ENCODE measurements at places on chromosomes 2 and 18.

- DNase-seq: no peak
Observed at GRCh38 chr2:13676269-13676668, 956.2 kb upstream of the LRATD1 start.

GRCh38 chr18:50895350-50896045 lies 16.6 kb downstream of the ME2 start:
- no peak for DNase-seq

DNA sequence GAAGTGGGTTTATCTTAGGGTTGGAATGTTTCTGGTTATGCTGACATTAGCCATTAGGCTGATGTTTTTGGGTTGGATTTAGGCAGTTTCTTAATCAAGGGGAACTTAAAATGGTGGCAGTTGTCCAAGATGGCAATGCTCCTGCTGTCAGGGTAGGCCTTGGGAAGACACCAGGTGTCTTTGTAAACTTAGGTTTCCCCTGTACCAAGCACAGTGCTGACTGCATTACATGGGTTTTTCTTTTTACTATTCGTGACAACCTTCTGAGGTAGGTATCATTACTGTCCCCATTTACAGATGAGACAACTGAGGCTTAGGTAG lies 528 bp upstream of the ATG16L1 start:
- DNase-seq: no peak

GRCh38 chr2:64937687-64938491 lies 51.3 kb upstream of the SLC1A4 start:
- DNase-seq: no peak

DNA sequence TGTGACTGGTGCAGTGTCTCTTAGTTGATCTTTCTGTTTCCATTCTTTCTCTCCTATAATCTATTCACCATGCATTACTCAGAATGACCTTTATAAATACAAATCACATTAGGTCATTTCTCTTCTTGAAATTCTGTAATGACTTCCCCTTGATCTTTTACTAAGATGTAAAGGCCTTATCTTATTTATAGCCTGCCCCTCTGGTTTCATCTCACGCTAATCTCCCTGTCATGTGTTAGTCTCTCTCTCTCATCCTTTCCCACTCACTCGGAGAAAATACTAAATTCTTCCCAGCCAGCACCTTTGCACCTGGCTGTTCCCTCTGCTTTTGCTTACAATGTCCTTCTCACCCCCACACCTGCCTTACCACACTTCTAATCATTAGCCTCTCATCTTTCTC lies 530.8 kb downstream of the ADCYAP1 start:
- no peak for DNase-seq

- DNase-seq: no peak
Observed at GRCh38 chr2:150133623-150134022, 353.8 kb downstream of the RND3 start.

Data from stimulated activated CD8-positive, alpha-beta memory T cell treated with anti-CD3 and anti-CD28 coated beads, Interleukin-7, amount 100 ng/mL, for 48 hours (primary cell).